ENCODE measurements at places on chromosomes 6 and 20.

GRCh38 chr6:150992703-150993102, 127.2 kb downstream of the MTHFD1L start:
- DNase-seq, result no peak

GRCh38 chr6:138560130-138560860, 61.0 kb upstream of the NHSL1 start:
- DNase-seq, result no peak

DNA sequence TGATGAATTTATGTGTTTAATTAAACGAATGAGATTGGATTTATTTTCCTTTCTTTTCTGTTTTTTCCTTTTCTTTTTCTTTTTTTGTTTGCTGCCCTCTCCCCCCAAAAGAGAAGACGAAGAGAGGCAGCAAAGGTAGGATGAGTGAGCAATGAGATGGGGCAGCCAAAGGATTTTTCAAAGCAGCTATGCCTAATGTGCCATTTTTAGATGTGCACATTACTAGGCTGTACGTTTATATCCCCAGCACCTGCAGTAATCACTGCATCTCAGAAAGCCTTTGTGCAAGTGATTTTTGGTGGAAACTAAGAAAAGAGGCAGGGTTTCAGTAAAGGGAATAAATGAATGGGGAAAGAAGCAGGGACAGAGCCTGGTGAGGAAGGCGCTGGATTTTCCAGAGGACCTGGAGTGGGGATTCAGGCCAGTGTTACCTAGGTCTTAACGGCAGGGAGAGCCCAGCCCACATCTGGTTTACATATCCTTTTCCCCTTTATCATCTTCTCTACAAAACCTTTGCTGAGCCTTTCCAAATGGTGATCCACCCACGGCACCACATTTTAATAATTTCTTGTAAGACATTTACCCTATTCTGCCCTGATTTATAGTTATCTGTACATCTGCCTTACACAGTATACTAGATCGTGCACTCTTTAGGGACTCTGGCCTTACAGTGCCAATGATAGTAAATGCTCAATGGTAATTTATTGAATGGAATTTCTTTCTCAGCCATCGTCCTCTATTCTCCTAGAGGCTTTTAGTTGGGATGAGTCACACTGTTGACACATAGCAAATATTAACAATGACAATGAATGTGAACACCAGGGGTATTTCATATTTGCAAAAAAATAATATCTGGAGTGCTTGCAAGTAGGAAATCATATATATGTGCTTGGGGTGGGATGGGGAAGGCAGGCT, 38.3 kb upstream of the ATXN1 start:
- no peak for DNase-seq

DNA sequence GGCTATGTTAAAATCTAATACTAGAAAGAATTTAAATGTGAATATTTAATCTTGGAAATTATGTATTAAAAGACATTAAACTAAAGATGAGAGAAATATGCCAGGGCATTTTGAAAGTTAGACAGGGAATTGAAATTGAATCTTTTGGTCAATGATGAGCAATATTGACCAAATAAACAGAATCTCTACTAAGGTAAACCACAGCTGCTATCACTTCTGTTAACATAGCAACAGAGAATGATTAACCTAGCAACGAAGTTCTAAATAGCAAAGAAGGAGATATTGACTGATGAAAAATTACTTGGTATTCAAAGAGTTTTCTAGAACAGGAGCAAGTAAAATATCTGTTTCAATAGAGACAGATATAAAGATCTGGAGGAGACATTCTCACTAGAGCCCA, 45.2 kb upstream of the RSPO3 start:
- no peak for DNase-seq

DNA sequence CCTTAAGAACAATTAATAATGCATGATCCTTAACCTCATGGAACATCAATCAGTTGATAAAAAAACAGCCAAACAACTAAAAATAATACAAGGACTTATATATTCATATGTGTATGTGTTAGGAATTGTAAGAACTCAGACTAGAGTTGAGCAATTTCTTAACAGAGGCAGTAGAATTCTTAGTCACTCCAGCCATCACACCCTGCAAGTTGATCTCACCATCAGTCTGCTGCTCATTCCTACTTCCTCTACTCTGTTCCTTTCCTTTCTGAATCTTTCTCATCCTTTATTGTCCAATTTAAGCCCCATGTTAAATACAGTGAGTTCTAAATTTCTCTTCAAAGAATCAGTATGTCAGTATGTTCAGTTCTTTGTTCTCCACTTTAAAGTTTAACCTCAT, 2.6 kb downstream of the ZNF165 start:
- DNase-seq, result no peak

- DNase-seq, result no peak
Observed at GRCh38 chr20:38114353-38114791, 50.7 kb downstream of the TGM2 start.

GRCh38 chr20:62970307-62971210, 18.1 kb downstream of the SLC17A9 start:
- DNase-seq, result no peak

GRCh38 chr6:113401231-113401630, 455.9 kb upstream of the MARCKS start:
- DNase-seq, result no peak

DNA sequence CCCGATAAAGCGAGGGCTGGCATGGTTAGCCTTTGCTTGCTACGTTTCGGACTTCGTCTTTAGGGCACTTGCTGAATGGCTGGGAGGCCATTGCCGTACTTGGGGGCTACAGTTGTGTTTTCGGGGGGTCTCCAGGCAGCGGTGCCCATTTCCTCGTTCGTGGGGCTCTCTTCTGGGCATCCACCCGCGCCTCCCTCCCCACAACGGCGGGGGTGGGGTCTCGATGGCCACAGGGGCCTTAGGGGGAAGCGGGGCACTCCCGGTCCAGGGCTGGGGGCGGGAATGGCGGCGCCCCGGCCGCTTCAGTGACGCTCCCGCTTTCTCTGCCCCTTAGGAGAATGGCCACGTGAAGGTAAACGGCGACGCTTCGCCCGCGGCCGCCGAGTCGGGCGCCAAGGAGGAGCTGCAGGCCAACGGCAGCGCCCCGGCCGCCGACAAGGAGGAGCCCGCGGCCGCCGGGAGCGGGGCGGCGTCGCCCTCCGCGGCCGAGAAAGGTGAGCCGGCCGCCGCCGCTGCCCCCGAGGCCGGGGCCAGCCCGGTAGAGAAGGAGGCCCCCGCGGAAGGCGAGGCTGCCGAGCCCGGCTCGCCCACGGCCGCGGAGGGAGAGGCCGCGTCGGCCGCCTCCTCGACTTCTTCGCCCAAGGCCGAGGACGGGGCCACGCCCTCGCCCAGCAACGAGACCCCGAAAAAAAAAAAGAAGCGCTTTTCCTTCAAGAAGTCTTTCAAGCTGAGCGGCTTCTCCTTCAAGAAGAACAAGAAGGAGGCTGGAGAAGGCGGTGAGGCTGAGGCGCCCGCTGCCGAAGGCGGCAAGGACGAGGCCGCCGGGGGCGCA, 2.4 kb downstream of the MARCKS start:
- DNase-seq, result no peak

DNA sequence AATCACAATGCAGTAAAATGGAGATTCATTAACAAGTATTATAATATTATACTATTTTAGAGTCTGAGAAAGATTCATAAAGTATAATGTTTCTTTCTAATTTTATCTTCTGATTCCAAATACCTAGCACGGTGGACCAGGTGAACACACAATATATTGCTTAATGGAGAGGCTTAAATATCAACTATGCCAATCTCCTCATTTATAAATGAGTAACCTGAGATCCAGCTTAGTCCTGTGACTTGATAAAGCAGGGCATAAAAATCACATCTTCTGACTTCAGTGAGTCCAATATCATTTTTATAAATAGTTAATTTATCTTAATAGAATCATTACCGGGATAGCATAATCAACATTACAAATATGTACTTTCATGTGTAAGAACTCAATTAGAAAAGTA, 144.4 kb upstream of the GJE1 start:
- no peak for DNase-seq

- no peak for DNase-seq
Observed at GRCh38 chr20:35319871-35320197, 27.6 kb upstream of the FAM83C start.

GRCh38 chr6:42471142-42471541, 19.4 kb upstream of the TRERF1 start:
- DNase-seq, result no peak

DNA sequence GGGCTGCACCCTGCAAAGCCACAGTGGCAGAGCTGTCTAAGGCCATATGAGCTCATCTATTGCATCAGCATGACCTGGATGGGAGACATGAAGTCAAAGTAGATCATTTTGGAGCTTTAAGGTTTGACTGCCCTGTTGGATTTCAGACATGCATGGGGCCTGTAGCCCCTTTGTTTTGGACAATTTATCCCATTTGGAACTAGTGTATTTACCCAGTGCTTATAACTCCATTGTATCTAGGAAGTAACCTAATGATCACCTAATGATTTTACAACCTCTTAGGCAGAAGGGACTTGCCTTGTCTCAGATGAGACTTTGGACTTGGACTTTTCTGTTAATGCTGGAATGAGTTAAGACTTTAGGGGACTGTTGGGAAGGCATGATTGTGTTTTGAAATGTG, 575.4 kb downstream of the EPM2A start:
- DNase-seq, result no peak

- DNase-seq, result no peak
Observed at GRCh38 chr20:25457886-25458680, 50.6 kb downstream of the GINS1 start.

- no peak for DNase-seq
Observed at GRCh38 chr6:84344005-84344404, 116.6 kb upstream of the CEP162 start.

GRCh38 chr20:56043227-56043626, 37.9 kb upstream of the CBLN4 start:
- DNase-seq, result no peak

All from stimulated activated CD8-positive, alpha-beta memory T cell treated with anti-CD3 and anti-CD28 coated beads, Interleukin-7, amount 100 ng/mL, for 48 hours (primary cell).